ENCODE measurements at places on chromosomes 16 and 17.

GRCh38 chr17:82956146-82956725, 116.4 kb upstream of the ZNF750 start:
- no peak for DNase-seq

GRCh38 chr16:64182985-64183384, 938.9 kb downstream of the CDH11 start:
- DNase-seq: no peak

- DNase-seq: no peak
These were observed 10.0 kb upstream of the ACSM1 start for GRCh38 chr16:20707461-20707860.

DNA sequence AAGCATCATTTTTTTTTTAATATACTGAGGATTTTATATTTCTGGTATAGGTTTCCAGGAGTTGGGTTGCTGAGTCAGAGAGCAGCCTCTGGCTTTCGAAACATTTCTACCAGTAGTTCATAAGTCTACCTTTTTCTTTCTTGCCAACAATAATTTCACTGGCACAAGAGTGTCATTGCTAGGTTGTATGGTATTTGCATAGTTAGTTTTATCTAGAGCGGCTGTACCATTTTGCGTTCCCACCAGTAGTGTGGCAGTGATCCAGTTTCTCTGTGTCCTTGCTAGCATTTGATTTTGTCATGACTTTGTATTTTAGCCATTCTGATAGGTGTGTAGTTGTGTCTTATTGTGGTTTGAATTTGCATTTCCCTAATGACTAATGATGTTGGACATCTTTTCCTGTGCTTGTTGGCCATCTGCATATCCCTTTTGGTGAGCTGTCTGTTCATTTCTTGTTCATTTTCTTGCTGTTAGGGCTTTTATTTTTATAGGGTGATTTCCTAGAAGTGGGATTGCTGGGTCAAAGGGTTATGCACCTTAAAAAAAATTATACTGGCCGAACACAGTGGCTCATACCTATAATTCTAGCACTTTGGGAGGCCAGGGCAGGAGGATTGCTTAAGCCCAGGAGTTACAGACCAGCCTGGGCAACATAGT, 39.9 kb downstream of the SNX29 start:
- DNase-seq: no peak

DNA sequence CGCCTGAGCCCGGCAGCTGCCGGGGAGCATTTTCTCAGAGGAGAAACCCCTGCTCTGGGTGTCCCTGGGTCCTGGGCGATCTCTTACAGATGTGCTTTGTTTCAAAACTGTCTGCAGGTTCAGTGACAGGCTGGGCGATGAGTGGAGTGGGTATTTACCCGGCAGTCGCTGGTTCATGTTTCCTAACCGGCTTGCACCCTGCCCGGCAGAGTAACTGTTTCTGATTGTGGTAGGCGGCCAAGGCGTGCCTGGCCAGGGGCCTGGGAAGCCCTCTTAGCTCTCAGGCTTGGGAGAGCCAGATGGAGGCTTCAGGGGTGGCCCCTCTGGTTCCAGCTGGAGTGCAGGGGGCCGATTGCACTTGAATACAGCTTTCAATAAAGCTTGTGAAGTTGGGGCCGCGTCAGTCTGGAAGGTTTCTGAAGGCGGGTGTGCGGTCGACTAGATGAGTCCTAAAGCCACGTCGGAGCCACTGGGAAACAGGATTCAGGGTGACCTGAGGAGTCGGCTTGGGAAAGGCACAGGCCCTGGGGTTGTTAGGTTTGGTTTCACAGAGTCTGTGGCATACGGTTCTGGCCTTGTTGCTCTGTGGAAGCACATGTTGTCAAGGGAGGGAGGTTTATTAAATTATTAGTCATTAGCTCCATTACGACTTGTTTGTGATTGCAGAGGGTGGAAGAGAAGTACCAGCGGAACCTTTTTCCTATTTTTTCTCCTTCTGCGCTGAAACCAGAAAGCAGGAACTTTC, 1.4 kb downstream of the BAIAP2 start:
- no peak for DNase-seq

DNA sequence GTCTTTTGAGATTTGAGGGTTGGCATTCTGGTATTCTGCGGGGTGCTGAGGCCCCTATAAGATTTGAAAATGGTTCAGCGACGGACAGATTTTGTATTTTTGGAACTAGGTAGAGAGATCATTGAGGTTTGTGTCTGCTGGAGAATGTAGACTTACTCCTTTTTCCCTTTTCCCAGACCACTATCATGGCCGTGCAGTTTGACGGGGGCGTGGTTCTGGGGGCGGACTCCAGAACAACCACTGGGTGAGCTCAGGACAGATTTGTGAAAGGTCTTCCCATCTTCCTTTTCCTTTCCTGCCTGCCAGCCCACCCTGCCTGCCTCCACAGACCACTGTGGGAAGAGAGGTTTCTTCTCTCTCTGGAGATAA, 572 bp downstream of the PSMB6 start:
- no peak for DNase-seq

DNA sequence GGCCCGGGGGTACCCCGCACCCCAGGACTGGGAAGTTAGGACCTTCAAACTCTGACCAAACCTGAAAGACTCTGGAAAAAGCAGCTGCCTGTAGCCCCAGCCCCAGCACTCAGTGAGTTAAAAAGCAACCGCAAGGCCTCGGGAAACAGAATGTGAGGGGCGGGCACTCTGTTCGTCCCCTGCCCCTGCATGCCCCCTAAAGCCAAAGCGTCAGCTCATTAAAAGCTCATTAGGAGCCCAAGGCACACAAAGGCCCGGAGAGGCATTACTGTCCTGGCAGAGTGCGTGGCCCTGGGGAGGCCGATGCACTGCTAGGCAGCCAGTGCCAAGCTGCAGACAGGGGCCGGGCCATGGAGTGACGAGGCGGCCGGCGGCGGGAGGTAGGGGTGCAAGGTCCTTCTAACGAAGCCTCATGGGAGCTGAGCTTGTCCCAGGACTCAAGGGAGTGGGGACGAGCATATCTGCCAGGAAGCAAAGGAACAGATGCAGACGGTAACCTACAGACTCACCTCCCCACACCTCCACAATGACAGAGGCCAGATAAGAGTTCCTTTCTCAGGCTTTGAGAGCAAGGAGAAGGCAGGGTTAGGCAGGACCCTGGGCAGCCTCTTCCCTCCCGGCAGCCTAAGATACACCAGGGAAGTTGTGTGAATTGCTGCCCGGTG, 116.8 kb downstream of the ENGASE start:
- no peak for DNase-seq

DNA sequence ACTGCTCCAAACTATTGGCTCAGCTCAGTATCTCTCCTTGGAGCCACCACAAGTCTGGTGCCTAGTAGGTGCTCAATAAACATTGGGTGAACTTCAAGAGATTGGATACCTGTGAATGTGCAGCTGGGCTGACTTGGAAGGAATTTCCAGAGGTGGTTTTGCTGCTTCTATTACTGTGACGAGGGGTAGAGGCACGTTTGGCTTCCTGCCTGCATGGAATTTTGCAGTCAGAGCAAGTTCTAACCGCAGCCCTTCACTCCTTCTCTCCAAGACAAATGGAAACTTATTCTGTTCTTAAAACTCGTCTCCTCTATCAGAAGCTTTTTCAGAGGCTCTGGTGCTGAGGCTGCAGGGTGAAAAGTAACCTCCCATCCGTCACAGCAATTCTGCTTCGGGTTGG, 342.5 kb downstream of the CPPED1 start:
- no peak for DNase-seq

- DNase-seq: no peak
These were observed 48.3 kb downstream of the TBC1D16 start for GRCh38 chr17:79987187-79987934.

GRCh38 chr17:79981661-79982101, 54.0 kb downstream of the TBC1D16 start:
- no peak for DNase-seq

- DNase-seq: no peak
These were observed at the start of gene GP1BA for GRCh38 chr17:4931963-4932362. Gene GP1BA, plus strand, starts transcription at chr17:4932277. Its CDS starts 328 bp downstream, at chr17:4932605.

DNA sequence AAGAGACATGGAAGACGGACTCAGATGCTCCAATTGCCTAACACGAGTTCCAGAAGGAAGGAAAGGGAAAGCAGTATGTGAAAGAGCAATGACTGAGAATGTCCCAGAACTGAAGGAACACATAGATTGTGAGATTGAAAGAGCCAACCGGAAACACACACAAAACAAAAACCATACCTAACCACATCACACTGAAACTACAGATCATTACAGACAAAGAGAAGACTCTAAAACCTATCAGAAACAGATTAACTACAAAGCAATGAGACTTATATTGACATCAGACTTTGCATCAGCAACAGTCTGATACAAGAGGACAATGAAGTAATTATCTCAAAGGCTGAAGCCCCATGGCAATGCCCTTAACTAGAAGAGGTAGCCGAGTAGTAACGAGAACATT, 45.6 kb upstream of the CLEC18B start:
- no peak for DNase-seq

DNA sequence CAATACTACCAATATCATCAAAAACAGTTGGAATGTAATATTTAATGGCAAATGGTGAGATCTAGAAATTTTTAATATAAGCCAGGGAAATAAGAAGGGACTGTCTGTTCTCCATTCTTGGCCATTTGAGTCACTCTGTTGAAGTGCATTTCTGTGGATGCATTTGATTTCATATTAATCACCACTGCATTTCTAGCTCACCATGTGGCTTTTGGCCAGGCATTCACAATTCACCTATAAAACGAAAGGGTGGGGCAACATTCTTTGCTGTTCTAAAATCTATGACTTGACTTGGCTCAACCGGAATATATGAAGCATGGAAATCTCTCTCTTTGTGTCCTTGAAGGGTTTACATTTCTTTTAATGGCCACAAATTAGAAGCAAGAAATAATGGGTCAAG, 483.0 kb downstream of the SLC39A11 start:
- no peak for DNase-seq

GRCh38 chr17:78272181-78272913, 40.9 kb downstream of the TMEM235 start:
- no peak for DNase-seq

GRCh38 chr16:56042416-56042815, 148.9 kb upstream of the GNAO1 start:
- no peak for DNase-seq

DNA sequence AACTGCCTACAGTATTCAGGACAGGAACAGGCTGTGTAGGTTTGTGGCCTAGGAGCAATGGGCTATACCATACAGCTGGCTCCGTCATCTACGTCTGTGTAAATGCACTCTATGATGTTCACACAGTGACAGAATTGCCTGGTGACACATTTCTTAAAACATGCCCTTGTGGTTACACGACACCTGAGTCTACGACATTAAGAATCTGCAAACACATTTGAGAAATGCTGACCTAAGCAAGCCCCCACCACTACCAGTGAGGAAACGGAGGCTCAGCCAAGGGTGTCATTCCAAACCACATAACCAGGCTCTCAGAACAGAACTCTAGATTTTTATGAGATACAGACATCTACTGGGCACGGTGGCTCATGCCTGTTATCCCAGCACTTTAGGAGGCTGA, 23.5 kb downstream of the USP36 start:
- no peak for DNase-seq

GRCh38 chr16:65532258-65532657, 410.4 kb upstream of the CDH11 start:
- DNase-seq: no peak

- no peak for DNase-seq
These were observed 30.4 kb downstream of the SLC7A5 start for GRCh38 chr16:87838643-87839541.

- no peak for DNase-seq
These were observed 5.6 kb downstream of the GLG1 start for GRCh38 chr16:74601126-74601871.

GRCh38 chr16:87491522-87492290, 1.1 kb downstream of the ZCCHC14 start:
- DNase-seq: no peak

DNA sequence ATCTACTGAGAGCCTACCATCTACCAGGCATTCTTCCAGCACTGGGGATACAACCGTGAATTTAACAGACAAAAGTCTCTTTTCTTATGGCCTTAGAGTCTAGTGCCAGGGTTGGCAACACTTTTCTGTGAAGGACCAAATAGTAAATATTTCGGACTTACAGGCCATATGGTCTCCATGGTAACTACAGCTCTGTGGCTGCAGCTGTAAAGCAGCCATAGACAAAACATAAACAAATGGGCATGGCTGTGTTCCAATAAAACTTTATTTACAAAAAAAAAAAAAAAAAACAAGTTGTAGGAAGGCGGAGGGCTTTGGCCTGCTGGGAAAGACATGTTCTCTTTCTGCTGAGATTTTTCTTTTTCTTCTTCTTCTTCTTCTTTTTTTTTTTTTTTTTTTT, 98.7 kb downstream of the ABCC12 start:
- DNase-seq: no peak

DNA sequence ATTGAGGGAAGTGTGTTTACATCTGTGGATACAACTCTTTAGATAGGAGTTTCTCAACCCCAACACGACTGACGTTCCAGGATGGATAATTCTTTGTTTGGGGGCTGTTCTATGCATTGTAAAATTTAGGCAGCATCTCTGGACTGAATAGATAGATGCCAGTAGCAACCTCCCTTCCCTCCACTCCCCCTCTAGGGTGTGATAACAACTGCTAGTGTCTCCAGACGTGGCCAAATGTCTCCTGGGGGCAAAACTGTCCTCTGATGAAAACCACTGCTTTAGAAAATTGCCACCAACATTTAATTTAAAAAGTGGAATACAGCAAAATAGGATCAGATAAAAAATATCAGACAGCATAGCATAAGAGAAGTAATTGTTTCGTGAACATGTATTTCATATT, 79.9 kb downstream of the HS3ST3A1 start:
- no peak for DNase-seq

DNA sequence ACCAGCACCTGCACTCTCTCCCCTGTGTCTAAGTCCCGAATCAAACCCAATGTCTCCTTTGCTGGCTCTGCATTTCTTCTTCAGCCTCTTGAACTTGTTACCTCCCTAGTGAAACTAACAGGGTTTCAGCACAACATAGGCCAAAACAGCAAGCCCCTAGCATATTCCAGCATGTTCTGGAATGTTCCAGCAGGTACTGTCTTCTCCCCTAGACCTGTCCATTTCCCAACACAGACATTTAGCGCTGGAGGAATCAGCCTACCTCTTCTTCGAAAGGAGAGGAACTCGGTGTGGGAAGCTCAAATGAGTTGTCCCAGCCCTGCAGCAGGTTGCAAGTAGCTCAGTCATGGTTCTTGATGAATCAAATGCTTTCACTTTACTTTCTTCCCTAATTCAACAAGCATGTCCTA, 47.1 kb downstream of the LITAF start:
- DNase-seq: no peak

DNA sequence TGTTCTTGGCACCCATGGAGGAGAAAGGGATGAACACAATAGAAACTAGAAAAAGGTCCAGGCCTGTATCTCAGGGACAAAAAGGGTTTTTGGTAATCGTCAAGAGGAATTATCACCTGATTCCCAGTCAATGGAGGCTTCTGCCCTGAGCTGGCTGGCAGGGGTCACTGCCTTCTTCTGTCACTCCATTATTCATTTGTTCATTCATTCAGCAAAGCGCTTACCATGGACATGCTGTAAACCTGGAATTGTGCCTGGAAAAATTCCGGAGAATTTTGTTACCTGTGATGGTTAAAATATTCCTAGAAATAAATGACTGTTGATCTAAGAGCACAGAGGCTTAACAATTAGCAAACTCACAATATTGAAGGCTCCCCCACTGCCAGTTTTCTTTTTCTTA, 212.3 kb downstream of the SHISA9 start:
- DNase-seq: no peak

Measured in AG04449 (cell line).